ENCODE measurements at places on chromosomes 4 and X. TPM values are rescaled to one million over a fixed set of nuclear protein-coding genes. Genes with fewer than 3 reads are reported as not detected.

Gene CFAP47
- total RNA-seq, result not detected

Gene DKK2
- not detected for total RNA-seq

Gene SSX4B
- not detected for total RNA-seq

Gene BTC
- total RNA-seq, result not detected

Gene EGFL6
- total RNA-seq, result not detected

Gene LRPAP1
- total RNA-seq, result 97.4 TPM

Gene SPATA18
- not detected for total RNA-seq

Gene TMEM271
- total RNA-seq, result not detected

Gene MAP3K15
- 0.14 TPM for total RNA-seq

Gene IRF2
- total RNA-seq, result 7.9 TPM

Gene USP11
- total RNA-seq, result 161 TPM

Gene TEX13D
- total RNA-seq, result not detected

Gene FGB
- total RNA-seq, result not detected

Data from CD8-positive, alpha-beta T cell (primary cell).